CD4-positive, alpha-beta memory T cell (primary cell): ENCODE measurements at places on chromosomes 4 and X.

- DNase-seq: no peak
These were observed 255.9 kb upstream of the TET2 start for GRCh38 chr4:104890598-104891275.

- DNase-seq: no peak
These were observed 7.3 kb downstream of the TREX2 start for GRCh38 chrX:153438532-153438931.

DNA sequence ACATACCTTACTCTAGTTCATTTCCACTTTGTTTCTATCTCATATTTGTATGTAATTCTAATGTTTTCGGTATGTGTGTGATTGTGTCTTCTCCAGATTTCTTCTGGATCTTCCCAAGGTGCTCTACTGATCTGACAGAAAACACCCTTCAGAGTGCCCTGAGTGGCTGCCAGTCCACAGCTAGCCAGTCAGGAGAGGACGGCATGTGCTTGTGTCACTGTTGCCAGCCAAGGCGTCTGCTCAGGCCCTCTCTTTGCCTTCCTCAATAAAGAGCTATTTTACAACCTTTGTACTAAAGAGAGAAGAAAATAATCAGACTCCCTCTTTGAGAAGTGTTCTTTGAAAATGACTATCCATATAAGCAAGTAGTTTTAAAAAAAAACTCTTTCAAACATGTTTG is 29.0 kb downstream of the CD99L2 start:
- no peak for DNase-seq

- no peak for DNase-seq
These were observed 90.4 kb upstream of the KIT start for GRCh38 chr4:54567327-54567726.

- no peak for DNase-seq
These were observed 794.8 kb upstream of the EPHA5 start for GRCh38 chr4:66465111-66465510.

- DNase-seq: no peak
These were observed 14.0 kb upstream of the DGKK start for GRCh38 chrX:50484662-50485061.

DNA sequence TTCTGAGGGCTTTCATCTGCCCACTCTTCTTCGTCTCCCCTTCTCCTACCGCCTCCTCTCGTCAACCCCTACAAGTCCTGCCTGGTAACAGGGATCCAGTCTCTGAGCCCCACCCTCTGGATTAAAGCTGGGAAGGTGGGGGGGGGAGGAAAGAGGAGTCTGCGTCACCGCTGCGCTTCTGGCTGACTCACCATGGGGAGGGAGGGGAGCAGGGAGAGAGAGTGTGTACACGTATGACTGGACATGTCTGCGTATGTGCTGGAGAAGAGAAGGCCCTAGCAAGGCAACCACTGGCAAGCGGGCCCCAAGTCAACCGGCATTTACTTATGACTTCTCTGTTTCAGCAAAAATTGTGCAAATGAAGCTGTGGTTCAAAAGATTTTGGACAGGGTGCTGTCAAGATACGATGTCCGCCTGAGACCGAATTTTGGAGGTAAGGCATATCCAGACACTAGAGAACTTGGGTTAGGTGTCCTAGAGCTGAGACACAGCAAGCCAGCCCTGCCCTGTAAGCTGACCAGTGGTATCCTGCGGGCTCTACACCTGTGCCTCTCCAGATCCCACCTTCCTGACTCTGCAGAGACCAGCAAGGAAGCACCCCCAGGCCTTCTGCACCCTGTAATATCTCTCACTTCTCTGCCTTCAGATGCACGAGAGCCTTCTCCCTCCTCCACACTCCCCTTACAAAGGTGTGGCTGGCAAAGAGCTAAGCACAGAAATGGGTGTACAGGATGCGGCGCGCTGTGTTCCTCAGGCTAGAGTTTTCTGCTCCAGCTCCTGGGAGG is 2.5 kb downstream of the GABRQ start:
- no peak for DNase-seq

DNA sequence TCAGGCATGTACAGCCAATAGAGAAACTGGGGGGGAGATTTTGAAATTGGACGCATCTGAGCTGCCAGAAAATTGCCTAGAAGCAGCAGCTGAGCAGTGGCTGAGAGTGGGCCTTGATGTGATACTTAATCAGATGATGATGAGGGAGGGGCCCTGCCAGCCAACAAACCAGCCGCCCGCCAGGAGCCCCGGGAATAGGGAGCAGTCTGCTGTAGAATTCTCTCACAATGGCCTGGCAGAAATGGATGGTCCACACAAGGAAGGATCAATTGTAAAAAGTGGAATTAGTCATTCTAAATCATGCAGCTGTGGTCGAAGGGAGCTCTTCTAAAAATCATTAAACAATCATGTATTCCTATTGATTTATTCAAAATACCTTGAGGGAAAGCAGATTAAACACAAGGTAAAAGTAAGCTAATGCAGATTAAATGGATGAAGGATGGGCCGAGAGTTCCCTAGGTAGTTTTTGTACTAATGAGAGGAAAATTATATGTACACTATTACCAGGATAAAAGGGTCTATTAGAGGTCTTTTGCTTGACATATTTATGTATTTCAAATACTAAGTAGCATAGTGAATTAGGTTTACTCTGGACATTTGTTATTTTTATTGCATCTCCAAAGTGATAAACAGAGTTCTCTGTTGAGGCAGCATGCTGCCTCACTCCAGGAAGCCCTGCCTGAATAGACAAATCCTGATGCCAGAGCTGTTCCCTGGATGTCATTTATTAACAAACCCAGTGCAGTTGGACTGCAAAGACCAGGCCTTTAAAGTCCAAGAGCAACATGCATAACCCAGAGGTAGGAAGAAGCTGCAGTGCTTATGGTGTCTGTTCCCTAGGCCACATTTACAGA is 91.3 kb downstream of the NKX6-1 start:
- DNase-seq: no peak

- no peak for DNase-seq
These were observed 5.7 kb upstream of the PPEF1 start for GRCh38 chrX:18701621-18702361.

DNA sequence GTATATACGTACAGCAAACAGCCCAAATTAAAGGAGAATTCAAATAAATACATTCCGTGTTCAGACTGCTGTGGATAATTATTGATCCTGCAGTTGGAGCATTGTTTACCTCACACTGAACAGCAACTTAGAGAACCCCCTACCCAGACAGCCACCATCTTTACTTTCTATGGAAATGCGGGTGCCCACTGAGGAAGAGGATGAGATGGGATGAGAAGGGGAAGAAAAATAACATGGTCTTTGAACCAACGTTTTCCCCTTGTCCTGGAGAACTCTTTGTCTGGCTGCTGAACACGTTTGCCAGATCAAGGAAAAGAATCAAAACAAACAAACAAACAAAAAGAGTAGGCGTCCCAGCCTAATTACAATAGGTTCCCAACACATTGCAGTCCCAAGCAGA is 1.5 kb downstream of the TSPAN5 start:
- DNase-seq: no peak

DNA sequence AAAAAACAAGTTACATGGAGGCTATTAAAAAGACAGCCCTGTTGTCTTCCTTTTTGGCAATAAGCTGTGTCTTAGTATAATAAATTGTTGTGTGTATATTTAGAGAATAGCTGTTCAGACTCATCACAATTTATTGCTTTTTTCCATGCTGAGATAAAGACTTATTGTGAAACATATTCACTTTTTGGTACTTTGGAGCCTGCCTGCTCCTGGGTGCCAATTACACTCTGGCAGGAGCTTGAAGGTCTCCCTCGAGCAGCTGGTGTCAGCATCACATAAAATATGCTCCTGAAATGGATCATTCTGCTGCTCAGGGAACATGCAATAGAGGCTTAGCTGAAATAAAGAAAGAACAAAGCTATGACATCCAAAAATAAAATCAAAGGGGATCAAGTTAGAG is 211.6 kb upstream of the DKK2 start:
- no peak for DNase-seq

GRCh38 chrX:22652596-22652995 is 347.2 kb upstream of the DDX53 start:
- no peak for DNase-seq

DNA sequence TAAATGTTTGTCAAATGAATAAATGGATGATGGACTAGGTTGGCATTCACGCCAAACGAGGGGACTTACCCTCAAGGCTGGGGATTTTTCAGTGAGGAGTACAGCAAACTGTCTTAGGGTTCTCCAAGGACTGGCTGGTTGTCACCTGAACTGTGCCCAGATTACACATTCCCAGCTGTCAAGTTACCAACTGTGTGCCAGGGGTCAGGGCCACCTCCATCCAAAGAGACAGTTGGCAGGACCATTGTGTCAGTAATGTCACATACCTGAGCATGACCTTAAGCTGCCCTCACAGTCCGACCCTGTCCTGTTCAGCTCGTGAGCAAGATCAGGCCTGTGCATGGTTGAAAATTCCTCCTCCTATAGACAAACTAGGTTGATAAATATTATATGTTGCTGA is 116.7 kb downstream of the MID1IP1 start:
- DNase-seq: no peak

GRCh38 chrX:53717205-53717604 is 30.7 kb upstream of the HUWE1 start:
- no peak for DNase-seq

- DNase-seq: no peak
These were observed 190.9 kb downstream of the SHOX start for GRCh38 chrX:821327-822107.

- DNase-seq: no peak
These were observed 229.6 kb upstream of the PGRMC2 start for GRCh38 chr4:128517096-128517738.
